ENCODE measurements at places on chromosomes 12 and 14.
A peak's percentile ranks its signal among the peaks of the same experiment; 100 is the strongest.

DNA sequence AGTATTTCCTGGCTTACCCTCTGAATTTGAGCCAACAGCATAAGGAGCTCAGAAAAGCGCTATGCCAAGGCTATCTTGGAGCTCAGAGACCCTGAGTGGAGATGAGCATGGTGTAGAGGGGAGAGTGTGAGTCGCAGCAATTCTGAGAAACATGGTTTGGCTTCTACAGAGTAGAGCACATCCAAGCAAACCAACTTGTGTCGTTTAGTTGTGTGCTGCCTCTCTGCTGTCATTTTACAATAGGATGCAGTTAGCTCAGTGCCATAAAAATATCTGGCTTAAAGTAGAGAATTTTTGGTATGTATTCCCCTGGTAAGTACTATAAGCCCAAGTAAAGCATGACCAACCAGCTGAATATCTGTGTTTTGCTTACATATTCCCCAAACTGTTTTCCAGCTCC, 249.2 kb downstream of the TRHDE start:
- no peak for DNase-seq

DNA sequence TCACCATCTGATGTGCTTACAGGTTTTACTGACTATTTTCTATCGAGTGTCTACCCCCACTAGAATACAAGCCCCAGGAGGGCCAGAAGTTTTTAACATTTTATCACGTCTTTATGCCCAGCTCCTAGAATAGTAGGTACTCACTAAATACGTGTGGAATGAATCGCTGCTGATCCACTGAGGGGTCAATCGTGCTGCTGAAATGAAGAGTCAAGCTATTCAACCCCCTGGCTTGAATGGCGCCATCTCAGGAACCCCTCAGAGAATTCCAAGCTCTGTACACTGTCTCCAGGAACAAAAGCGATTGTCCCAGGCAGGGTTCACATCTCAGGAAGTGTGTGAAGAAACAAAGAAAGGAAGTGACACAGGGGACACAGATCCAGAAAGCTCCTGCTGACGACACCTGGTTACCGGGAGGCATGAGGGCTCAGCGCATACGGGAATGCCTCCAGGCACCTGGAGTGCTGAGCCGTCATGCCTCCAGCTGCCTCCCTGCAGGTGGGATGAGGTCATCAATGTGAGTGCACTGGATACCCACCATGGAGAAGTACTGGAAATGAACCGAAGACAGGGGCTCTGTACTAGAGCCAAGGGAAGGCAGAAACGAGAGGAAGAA, 45.6 kb downstream of the PITPNM2 start:
- no peak for DNase-seq

DNA sequence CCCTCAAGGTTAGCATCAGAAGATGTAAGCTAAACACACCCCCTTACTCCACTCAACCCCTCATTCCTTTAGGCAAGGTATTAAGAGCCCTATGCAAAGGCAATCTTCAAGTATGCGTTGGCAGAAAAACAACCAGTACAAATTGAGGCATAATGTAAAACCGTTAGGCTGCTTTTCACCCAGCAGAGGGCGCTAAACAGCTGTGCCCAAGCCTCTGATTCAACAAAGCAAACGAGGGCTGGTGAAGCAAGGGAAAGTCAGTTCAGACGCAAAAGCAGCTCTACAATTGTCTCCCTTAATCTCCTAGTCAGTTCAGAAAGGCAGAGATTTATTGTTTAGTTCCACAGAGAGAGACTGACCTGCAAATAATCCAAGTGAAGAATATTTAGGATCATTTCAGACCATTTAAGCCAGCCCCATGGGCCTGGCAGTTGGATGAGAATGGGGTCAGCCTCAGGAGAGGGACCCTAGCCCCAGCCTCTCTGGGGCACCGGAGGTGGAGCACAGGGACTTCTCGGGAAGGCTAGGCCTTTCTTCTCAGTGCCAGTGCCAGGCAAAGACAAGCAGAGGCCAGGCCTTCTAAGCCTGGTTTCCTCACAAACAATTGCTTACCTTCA, 23.5 kb downstream of the DCAF5 start:
- peak; percentile 79 for DNase-seq

- DNase-seq = no peak
Observed at GRCh38 chr12:75560167-75560566, 48.8 kb upstream of the KRR1 start.

- no peak for DNase-seq
Observed at GRCh38 chr14:69559581-69560011, 15.1 kb downstream of the CCDC177 start.

- DNase-seq = no peak
Observed at GRCh38 chr14:32397861-32398640, 69.0 kb downstream of the AKAP6 start.

DNA sequence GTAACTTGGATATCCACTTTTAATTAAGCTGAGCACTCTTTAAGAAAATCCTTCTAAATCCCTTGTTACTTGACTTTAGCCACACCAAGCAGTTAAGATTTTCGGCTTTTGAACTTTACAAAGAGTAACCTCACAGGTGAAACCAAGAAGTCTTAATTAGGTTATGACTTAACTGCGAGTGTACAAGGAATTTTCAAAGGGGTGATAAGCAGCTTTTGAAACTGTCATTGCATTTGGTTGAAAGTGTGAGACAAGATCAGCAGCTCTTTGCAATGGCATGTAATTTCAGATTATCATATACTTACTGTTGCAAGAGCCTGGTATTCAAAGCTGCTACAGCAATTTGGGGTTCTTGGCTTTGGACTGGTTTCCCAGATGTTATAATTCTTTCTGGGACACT, 137.5 kb downstream of the TMEM117 start:
- no peak for DNase-seq

DNA sequence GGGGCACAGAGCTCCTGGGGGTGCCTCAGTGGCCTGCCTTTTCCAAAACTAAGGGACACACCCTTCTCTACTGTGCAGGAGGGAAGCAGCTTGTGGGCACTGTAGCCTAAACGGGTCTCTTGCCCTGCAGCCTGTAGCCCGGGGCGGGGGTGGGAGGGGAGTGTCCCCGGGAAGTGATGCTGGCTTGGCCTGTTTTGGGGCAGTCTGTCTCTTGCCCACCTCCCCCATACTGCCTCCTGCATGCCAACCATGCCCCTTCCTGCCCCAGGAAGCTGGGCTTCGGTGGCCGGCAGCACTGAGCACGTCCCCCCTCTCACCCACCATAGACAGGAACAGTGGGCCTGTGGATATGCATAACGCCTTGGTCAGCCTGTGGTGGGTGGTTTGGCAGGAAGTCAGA, 43.4 kb downstream of the PRIMA1 start:
- no peak for DNase-seq

- no peak for DNase-seq
Observed at GRCh38 chr12:48002414-48002730, 1.9 kb downstream of the COL2A1 start.

DNA sequence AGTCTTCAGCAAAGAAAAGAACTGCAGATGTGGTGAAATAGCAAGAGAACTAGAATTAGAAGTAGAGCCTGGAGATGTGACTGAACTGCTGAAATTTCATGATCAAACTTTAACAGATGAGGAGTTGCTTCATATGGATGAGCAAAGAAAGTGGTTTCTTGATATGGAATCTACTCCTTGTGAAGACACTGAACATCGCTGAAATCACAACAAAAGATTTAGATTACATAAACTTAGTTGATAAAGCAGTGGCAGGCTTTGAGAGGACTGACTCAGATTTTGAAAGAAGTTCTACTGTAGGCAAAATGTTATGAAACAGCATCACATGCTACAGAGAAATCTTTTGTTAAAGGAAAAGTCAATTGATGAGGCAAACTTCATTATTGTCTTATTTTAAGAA, 175.0 kb downstream of the KIF21A start:
- DNase-seq = no peak

DNA sequence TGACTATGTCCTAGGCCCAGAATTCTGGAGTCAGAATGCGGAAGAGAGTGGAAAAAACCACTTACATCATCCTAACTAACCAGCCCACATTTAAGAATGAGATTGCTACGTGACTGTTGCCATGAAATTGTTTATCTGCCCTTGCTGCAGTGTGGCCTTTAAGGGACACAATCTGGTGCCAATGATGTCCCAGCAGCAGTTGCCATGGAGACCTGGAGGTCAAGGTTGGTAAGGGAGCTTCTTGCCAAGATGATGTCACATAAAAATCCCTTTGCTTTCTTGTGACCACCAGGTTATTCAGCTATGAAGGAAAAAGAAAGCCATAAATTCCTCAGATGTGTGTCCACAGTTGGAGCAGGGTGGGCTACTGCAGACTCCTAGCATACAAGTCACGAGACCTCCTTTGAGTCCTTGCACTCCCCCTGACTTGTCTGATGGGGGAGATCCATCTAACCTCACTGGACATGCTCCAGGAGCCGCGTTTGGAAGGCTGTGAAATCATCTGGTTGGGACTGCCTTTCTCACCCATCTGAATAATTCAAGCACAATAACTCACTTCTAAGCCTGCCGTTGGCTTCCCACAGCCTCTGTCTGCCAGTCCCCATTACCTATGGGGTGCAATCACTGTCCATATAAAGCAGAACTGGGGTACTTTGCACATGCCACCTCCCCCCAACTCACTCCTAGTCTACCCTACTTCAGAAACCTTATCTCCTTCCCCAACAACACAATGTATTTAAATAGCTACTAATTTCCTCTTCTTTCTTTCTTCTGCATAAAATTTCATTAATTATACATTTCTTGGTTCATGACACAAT, 165.6 kb downstream of the ZFP36L1 start:
- DNase-seq = no peak

- no peak for DNase-seq
Observed at GRCh38 chr14:92886337-92886736, 36.6 kb upstream of the CHGA start.

DNA sequence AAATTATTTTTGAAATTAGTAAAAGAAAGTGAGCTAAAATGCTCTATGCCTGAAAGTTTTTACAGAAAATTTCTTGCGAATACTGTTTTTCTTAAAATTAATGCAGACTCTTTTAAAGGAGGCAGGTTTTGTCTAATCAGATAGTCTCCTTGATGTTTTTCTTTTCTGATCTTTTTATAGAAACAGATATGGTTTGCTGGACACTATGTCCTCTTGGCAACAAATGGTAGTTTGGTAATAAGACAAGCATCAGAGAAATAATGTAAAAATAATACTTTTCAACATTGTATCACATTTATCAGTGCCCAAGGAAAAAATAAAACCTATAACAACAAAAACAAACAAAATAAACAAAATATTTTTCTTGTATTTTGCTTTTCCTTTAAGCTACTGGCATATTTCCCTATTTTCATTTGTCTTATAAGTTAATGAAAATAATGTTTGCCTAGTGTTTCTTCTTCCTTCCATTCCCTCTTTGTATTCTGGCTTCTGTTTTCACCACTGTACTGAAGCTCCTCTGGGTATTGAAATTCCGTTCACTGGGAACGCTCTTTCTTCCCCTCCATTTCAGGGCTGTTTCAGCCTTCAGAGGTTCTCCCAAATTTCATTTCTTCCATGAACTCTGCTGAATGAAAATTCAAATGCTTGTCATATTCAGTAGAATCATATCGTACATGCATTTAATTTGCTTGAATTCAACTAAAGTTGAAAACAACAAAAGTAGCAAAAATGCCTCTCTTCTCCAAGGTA, 115.3 kb downstream of the TRMT5 start:
- no peak for DNase-seq

DNA sequence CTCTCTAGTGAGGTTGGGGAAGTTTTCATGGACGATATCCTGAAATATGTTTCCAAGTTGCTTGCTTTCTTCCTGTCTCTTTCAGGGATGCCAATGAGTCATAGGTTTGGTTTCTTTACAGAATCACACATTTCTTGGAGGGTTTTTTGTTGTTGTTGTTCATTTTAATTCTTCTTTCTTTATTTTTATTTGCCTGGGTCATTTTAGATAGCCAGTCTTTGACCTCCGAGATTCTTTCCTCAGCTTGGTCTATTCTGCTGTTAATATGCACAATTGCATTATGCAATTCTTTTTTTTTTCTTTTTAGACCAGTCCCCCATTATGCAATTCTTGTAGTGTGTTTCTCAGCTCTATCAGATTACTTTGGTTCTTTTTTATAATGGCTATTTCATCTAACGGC, 338.9 kb downstream of the AEBP2 start:
- DNase-seq = no peak

- DNase-seq = no peak
Observed at GRCh38 chr12:33265033-33265731, 174.4 kb downstream of the SYT10 start.

DNA sequence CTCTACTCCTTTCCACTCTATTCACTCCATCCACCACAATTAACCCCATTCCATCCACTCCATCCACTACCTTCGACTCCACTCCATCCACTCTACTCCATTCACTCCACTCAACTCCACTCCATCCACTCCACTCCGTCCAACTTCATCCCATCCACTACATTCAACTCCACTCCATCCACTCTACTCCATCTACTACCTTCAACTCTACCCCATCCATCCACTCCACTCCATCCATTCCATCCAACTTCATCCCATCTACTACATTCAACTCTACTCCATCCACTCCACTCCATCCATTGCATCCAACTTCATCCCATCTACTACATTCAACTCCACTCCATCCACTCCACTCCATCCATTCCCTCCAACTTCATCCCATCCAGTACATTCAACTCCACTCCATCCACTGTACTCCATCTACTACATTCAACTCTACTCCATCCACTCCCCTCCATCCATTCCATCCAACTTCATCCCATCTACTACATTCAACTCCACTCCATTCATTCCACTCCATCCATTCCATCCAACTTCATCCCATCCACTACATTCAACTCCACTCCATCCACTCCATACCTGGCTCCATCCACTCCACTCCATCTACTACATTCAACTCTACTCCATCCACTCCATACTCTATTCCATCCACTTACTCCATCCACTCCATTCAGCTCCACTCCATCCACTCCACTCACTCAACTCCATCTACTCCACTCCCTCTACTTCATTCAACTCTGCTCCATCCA, 16.4 kb downstream of the HNF1A start:
- no peak for DNase-seq

Data from stimulated activated effector memory CD8-positive, alpha-beta T cell treated with anti-CD3 and anti-CD28 coated beads, Interleukin-12 subunit alpha, Interleukin-12 subunit beta, amount 100 ng/mL, for 72 hours (primary cell).